ENCODE measurements at places on chromosomes 6 and 20.

DNA sequence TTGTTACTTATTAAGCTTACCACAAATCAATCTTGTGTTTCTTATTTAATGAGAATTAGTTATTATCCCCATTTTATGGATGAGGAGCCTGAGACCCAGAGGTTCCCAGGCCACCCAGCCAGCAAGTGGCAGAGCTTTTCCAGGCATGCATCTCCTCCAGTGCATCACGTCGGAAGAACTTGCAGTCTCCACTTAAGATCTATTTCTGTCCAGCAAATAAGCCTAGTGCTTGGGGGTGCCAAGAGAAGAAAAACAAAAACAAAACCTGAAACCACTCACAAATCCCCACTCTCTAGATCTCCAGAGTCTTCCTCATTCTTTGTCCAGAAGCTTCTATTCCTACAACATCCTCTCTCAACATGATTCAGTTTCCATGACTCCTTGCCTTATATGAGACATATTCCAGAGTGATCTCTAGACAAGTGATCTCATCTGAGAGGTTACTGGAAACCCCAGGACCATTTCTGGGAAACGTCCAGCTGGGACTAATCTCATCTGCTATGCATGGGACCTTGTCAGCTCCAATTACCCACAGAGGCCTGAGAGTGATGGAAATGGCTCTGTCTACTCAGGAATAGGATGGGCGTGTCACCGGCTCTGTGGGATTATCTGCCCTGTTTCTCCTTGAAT, 4.1 kb downstream of the GUCA1B start:
- DNase-seq, result no peak

- DNase-seq, result no peak
Measured at GRCh38 chr6:125819535-125820326, 29.0 kb downstream of the NCOA7 start.

DNA sequence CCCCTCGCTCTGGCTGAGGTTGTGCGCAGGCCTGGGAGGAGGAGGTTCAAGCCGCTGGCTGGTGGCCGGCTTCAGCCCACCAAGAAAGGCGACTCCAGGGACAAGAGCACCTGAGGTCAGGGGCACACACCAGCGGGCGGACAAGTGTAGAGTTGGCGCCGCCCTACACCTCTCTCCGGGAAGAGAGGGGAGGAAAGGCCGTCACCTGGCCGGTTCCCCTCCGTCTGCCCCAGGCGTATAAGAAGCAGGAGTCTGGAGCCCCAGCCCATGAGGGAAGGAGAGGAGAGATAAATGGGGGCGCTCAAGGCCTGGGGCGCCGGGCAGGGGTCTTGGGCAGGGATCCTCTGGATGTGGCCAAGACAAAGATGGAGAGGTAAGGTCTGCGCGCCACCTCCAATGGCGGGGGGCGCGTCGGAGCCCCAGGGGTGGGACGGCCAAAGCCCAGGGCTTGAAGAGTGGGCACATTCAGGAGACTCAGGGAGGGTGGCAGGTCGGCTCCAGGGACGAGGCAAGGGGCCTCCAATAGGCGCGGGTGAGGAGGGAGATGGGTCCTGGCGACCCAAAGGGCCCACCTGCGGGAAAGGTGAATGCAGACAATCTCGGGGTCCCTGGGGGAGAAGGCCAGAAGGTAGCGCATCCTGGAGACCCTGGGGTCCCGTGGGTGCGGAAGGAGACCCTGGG, 826 bp downstream of the RIMS4 start:
- no peak for DNase-seq

DNA sequence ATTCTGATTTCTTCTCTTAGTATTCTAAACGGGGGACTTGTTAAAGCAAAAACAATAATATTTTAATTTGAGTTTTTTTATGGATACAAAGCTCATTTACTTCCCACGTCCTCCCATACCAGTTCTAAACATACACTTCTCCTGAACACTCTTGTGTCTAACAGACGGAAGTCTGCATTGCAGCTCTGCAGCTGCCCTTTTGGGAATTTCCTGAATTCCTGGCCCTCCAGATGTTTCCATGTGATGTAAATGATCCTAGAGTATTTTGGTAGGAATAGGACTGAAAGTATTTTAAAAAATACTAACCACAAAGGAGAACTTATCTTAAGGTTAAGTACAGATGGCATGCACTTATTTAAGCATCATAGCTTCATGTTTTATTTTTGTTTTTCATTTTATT, 886.7 kb downstream of the TBC1D32 start:
- no peak for DNase-seq

- DNase-seq, result no peak
Measured at GRCh38 chr6:125904871-125905270, 51.7 kb upstream of the HINT3 start.

DNA sequence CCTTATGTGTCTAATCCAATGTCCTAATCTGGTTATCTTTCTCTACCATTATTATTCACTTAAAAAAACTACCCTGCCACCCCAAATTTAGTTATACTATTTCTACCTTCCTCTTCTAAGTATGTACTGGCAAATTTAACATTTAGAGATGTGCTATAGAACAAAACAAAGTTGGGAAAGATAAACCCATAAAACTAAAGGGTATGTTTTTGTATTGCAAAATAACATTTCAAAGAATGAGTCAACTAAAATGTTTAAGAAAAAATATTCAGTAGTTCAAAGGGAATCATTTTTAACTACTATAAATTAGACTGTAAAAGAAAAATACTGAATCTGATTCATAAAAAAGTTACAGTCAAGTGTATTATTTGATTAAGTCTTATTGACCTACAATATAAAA, 103.0 kb downstream of the LMBRD1 start:
- DNase-seq, result no peak

GRCh38 chr20:1805161-1805581, 90.0 kb upstream of the SIRPA start:
- no peak for DNase-seq

GRCh38 chr6:37657112-37657886, 40.4 kb downstream of the MDGA1 start:
- DNase-seq, result no peak

- DNase-seq, result no peak
Measured at GRCh38 chr20:38770970-38771369, 22.7 kb downstream of the ACTR5 start.

- DNase-seq, result peak; percentile 12
Measured at GRCh38 chr20:21048841-21049273, 57.3 kb downstream of the LINC00237 start.

- DNase-seq, result no peak
Measured at GRCh38 chr6:116326181-116326671, 44.5 kb upstream of the DSE start.

GRCh38 chr6:28658475-28659249, 133.0 kb downstream of the GPX5 start:
- DNase-seq, result no peak

DNA sequence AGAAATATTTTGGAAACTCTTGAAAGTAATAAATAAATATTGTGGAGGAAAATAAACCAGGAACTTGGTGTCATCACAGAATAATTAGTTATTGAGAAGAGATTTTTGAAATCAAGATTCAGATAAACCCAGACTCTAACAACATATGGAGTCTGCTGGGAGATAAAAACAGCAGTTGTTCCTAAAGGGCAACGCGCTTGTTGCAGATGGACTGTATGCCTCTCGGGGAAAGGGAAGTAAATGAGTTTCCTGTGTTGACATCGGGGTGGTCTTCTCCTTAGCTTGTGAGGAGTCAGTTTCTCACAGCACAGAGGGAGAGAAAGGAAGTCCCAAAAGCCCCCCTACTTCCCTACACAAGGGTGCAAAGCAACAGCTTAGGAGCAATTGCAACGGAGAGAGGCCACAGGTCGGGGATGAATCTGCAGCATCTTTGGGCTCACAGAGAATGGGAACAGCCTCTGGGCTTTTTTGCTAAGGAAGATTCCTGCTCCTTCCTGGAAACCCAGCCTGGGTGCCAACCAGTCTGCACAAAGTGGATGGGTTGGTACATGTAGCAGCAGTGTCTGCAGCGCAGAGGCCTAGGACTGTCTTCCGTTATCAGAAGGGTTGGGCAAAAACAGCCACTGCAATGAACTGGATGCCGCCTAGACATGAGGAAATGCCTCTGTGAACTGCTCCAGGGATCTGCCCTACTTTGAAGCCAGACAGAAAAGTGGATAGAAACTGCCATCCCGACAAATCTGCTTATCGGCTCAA, 603.0 kb upstream of the NRSN1 start:
- no peak for DNase-seq

GRCh38 chr20:10644458-10645204, 29.2 kb downstream of the JAG1 start:
- no peak for DNase-seq

GRCh38 chr20:49615401-49616153, 47.6 kb upstream of the PTGIS start:
- DNase-seq, result no peak

DNA sequence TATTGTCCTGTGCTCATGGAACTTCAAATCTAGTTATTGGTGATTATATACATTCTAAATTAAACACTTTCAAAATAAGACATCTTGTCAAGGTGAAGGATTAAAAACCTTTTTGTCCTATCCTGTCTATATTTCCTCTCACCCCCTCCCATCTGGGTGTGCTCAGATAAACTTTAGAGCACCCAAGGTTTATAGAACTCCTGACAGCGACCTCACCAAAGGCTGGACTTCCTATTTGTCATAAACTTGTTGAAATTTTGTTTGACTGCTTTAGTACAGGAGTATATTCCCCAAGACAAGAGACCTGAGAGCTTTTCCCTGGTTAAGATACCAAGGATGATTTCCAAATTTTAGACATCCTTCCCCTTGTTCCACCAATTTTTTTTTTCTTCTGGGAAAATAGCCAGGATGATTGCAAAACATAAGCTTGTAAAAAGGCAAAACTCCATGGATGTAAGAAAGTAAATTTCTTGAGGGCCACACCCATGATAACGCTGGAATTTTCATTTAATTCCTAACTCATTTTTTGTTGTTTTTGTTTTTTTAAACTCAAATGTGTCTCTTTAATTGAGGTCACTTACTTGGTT, 33.0 kb downstream of the CARMIL1 start:
- no peak for DNase-seq

- DNase-seq, result no peak
Measured at GRCh38 chr6:5896476-5897200, 110.1 kb downstream of the NRN1 start.

- no peak for DNase-seq
Measured at GRCh38 chr6:42450477-42451332, 1.0 kb downstream of the TRERF1 start.

GRCh38 chr6:36323062-36323461, 13.6 kb downstream of the BNIP5 start:
- no peak for DNase-seq

- no peak for DNase-seq
Measured at GRCh38 chr6:121971931-121972335, 427.5 kb upstream of the HSF2 start.

DNA sequence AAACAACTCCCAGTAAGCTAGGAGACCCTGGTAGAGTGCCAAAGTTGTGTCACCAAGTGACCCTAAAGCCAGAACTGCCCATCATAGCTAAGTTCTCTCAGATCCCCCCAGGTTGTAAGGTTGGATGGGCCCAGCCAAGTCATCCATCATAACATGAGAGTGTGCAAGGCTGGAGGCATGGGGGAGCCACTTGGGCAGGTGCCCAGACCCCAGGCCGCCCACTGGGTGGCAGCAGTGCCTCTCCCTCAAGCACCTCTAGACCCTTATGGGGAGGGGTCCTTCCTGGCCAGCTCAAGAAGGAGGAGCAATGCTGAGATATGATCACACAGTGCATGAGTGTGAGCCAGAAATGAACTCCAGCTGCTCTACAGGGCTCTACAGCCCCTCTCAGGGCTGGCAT, 154.5 kb downstream of the MYLK4 start:
- no peak for DNase-seq

DNA sequence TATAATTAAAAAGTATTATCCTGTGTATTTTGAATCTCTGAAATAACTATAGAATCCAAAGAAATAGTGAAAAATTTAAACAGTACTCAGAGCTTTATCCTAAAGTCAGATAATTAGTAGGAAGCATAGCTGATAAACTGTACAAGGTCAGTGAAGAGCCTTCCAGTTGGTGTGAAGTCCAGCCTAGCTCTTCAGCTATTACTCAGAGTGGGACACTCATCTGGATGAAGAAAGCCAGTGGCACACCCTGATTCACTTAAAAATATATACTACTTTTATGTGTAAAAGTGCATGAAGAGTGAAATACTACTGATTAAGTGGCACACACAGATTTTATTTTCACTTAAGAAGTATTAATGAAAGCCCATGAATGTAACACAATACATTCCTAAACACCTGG, 3.1 kb downstream of the IFNGR1 start:
- no peak for DNase-seq

- DNase-seq, result no peak
Measured at GRCh38 chr6:139588734-139589593, 214.5 kb upstream of the CITED2 start.

DNA sequence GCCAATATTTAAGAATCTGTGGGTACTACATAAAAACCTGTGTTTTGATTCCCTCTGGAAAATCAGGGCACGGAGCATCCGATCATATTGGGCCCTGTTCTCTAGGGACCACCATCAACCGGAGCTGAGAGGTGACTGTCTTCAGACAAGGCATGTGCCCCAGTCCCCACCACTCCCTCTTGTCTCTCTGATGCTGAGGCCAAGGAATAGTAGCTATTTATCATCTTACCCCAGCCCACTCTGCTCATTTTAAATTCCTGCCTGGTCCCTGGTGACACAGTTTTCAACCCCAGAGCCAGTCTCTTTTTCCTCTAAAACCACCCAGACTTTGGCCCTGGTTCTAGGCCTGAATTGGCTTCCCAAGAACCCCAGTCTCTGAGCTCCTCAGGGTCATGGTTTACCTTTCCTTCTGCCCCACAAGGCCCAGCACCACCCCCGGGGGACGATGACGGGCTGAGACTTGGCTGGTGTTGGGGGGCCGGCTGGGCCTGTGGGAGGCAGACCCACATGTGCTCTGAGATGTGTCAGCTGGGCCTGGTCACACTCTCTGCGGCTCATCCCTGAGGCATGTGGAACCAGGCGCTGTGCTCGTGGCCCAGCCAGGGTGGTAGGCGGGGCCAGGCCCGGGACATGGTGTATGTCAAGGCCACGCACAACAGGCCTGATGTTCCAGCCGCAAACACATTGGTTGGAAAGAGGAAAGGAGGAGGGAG, 114.4 kb downstream of the CEBPB start:
- DNase-seq, result no peak

GRCh38 chr6:53899512-53899911, 104.7 kb downstream of the LRRC1 start:
- no peak for DNase-seq

DNA sequence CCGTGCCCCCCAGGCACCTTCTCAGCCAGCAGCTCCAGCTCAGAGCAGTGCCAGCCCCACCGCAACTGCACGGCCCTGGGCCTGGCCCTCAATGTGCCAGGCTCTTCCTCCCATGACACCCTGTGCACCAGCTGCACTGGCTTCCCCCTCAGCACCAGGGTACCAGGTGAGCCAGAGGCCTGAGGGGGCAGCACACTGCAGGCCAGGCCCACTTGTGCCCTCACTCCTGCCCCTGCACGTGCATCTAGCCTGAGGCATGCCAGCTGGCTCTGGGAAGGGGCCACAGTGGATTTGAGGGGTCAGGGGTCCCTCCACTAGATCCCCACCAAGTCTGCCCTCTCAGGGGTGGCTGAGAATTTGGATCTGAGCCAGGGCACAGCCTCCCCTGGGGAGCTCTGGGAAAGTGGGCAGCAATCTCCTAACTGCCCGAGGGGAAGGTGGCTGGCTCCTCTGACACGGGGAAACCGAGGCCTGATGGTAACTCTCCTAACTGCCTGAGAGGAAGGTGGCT, 960 bp downstream of the TNFRSF6B start:
- DNase-seq, result no peak

GRCh38 chr6:168278904-168279303, 40.7 kb downstream of the DACT2 start:
- DNase-seq, result no peak

- no peak for DNase-seq
Measured at GRCh38 chr20:57375652-57376230, 15.5 kb upstream of the RBM38 start.
